Fibroblast of skin of scalp (primary cell): ENCODE measurements at places on chromosomes 5 and 9.

DNA sequence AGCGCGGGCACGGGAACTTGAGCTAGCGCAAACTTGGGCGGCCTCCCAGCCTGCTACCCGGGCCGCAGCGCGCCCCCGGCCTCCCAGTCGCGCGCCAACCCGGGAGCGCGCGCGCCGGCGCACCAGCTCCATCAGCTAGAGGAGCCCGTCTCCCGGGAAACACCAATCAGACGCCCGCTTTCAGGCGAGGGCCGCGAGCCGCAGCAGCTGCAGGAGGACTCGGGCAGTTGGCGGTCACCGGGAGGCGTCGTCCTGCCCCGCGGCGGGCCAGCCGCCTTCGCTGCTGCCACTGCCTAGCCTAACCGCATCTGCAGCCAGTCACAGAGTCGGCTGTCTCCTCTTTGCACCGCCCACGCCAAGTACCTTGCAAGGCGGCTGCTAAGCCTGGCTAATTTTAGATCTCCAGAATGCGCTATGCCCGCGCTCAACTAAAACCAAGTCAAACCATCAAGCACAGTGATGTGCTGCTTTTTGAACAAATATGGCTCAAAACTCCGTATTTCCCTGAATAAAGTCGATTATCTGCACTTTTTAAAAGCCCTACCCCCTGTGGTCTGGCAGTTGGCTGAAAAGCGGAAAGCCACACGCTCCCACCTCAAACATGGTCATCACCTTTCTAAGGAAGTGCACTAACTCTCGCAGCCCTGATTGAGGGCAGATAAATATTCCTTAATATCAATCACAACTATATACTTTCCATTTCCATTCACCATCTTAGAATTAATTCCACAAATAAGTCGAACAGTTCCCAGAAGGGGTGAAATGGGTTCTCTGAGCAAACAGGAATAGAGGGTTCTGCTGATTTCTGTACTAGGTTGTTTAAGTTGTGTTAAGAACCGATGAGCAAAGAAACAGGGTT is 221.8 kb downstream of the MEF2C start:
- peak; percentile 73 for DNase-seq

- no peak for DNase-seq
Measured at GRCh38 chr9:135296735-135297455, 182.7 kb upstream of the PPP1R26 start.

- no peak for DNase-seq
Measured at GRCh38 chr9:127979333-127980059, 1.3 kb downstream of the EEIG1 start.

- DNase-seq: no peak
Measured at GRCh38 chr9:131420980-131421624, 27.2 kb downstream of the PRRC2B start.

GRCh38 chr5:140324617-140325241 is 21.7 kb downstream of the HBEGF start:
- DNase-seq: peak; percentile 72

GRCh38 chr9:115444959-115445358 is 327.0 kb upstream of the TNC start:
- DNase-seq: no peak

DNA sequence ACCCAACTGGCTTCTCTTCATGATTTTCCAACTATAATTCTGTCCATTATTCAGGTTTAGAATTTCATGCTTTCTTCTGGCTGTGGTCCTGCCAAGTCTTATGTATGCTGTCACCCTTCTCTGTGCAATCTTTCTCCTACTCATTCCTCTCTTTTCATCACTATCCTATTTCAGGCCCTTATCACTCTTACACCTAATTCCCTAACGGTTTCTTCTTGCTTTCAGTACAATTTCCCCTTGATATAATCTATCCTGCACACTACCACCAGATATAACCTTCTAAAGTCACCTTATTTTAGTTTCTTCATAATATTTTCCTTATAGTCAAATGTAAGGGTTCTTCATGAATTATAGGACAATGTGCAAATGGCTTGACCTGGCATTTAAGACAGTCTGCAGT is 436.2 kb downstream of the RAB3C start:
- DNase-seq: no peak

DNA sequence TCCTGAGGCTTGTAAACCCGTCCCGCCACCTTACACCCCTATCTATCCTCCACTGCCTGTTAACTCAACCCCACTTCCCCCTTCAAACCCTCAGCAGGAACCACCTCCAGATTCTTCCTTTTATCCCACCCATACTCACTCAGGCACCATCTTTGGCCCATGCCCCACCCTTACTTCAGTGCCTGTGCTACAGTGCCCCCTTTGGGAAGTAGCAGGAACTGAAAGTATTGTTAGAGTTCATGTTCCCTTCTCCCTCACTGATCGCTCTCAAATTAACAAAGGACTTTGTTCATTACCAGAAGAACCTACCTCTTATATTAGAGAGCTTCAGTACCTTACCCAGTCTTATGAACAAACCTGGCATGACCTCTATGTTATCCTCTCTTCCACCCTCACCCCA is 92.2 kb upstream of the MOCS2 start:
- no peak for DNase-seq

DNA sequence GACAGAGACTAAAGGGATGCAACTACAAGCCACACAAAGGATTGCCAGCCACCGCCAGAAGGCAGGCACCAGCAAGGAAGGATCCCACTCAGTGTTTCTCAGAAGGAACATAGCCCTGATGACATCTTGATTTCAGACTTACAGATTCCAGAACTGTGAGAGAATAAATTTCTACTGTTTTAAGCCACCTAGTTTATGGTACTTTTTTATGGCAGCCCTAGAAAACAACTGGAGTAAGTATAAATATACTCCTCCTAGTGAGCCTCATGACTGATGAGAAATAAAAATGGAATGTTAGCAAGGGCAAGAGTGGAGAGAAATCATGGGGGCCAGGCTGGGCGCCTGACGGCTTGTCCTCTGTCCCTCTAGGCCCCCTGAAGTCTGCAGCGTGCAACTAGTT is 307.3 kb downstream of the PIK3R1 start:
- DNase-seq: peak; percentile 46

DNA sequence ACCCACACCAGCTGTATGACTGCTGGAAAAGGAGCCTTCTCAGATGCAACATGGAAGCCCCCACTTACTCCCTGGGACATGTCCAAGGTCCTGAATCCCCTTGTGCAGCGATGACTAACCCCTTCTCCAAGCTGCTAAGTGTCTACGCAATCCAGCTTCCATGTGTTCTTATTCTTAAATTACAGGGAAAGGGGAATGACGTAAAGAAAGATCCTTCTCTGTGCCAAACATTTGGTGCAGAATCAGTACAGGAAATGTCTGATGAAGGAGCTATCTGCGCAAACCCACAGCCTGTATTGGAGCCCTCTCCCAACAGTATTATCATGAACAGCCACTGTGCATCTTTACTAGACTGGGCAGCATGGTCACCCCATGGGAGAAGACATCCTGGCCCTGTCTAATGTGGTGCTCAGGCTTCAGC is 183.2 kb downstream of the FRMD3 start:
- peak; percentile 58 for DNase-seq

GRCh38 chr5:31173614-31174013 is 19.9 kb upstream of the CDH6 start:
- no peak for DNase-seq

DNA sequence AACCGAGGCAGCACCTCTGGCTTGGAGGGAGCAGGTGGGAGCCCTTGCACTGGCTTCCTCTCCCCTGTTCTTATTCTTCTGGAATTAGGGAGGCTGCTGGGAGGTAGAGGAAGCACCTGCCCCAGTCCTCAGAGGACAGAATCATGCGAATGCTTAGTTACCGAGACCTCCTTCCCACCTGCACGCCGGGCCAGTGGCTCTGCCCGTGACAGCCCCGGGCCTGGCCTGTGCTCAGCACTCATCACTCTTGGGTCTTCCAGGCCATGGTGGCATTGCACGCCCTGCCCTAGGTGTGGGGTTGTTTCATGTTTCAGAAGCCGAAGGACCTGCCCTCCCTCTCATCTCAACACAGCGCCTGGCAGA is 45.3 kb upstream of the NKD2 start:
- DNase-seq: no peak

DNA sequence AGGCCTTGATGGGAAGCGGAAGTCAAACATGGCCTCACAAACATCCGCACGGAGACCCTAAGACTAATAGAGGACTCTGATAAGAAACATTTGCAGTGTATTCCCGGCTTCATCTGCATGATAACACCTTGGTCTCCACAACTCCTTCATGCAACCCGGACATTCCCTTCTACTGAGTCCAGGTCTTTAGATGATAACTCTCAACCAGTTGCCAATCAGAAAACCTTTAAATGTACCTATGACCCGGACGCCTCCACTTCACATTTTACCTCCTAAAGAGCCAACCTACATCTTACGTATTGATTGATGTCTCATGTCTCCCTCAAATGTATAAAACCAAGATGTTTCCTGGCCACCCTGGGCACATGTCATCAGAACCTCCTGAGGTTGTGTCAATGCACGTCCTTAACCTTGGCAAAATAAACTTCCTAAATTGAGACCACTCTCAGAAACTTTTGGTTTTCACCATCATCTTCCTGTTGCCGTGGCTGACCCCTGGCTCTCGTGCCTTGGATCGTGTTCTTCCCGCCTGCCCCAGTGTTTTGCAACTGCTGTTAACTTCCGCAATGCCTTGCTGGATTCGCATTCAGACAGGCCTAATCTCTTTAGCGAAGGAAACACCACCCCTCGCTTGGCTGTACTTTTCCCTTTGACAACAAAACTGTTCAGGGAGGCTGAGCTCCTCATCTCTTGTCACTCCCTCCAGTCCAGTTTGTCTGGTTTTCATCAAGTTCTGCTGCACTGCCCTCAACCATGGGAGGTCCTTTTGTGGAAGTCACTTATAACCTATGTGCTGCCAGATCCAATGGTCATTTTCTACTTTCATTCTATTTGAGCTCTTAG is 1.1 kb upstream of the DAP start:
- no peak for DNase-seq

- peak; percentile 43 for DNase-seq
Measured at GRCh38 chr9:127360829-127361228, 36.1 kb upstream of the SLC2A8 start.

DNA sequence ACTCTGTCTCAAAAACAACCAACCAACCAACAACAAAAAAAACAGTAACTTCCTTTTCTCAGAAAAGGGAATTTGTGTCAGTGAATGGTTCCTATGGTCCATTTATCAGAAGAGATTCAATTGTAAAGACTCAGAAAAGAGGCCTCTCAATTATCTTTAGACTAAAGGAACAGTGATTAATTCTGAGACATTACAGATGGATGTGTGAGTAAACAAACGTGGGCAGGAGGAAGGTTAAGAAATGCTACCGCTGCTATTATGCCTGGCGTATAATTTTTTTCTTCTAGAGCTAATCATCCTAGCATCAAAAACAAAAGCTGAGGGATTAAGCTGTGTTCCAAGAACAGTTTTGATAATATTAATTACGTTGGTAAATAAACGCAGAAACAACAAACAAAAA is 52.9 kb upstream of the JMY start:
- DNase-seq: no peak

- peak; percentile 65 for DNase-seq
Measured at GRCh38 chr5:145587710-145588109, 247.4 kb downstream of the PRELID2 start.

- DNase-seq: no peak
Measured at GRCh38 chr5:132708645-132709044, 28.7 kb downstream of the KIF3A start.

- DNase-seq: peak; percentile 11
Measured at GRCh38 chr9:72726947-72727346, 205.5 kb downstream of the TMC1 start.

DNA sequence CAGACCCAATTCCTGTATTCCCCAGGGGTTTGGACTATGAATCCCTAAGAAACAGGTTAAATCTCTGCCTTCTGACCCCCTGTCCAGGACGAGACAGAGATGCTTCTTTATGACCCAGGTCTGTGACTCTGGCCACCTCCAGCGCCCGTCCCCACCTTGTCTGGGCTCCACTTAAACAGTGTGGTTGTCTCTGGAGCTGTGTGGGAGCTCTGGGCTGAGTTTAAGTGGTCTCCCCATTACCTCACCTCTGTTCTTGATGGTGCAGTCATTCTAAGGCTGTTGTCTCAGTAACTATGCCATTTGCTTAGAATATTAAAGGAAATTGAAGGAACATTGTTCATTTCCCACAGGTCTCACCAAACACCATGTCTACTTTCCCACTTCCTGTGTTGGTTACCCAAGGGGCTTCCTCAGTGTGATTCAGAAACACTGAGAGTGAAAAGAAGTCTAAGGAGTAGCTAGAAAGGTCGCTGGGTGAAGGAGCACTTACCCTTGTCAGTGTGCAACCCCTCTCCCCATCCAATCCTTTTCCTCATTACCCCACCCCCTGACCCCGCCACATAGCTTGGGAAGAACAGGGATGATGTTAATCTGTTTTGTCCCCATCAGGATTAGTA is 127.8 kb upstream of the CKMT2 start:
- DNase-seq: no peak

GRCh38 chr5:177361418-177362291 is 3.9 kb downstream of the RGS14 start:
- no peak for DNase-seq

DNA sequence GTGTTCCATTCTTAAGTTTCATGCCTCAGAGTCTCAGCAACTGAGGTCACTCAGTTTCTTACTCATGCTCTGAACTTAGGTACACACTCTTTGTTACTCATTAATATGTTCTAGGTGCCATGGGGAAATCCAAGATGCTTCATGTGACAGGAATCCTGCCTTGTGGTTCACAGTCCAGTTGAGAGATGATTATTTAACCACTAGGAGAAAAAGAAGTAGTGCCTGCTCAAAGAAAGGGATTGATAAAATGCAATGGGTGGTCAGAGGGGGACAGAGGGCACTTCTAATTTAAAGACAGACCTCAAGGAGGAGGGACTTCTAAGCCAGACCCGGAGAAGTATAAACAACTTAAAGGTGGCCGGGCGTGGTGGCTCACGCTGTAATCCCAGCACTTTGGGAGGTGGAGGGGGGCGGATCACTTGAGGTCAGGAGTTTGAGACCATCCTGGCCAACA is 69.0 kb downstream of the UGCG start:
- peak; percentile 90 for DNase-seq

GRCh38 chr5:153491856-153492255 is 1.4 kb downstream of the GRIA1 start:
- DNase-seq: no peak

DNA sequence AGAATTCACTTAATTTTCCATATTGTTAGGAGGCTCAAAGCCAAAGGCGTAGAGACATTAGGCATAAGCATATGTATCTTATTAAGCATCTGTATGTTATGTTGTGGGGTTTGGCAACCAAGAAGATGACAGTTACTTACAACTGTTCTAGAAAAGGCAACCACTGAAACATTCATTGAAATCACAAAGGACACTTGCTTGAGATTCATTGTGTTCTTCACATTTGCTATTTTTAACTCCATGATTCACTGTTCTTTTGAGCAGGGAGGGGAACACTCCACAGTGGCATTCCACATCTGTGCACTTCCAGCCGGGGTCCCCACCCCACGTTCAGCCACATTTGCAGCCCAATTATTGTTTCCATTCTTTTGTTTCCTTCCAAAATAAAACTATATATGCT is 107.1 kb downstream of the PALM2AKAP2 start:
- DNase-seq: peak; percentile 89
